Right ventricle myocardium inferior (tissue), 1 donor: ENCODE measurements at places on chromosomes 2 and 18. TPM values are rescaled to one million over a fixed set of nuclear protein-coding genes. Genes with fewer than 3 reads are reported as not detected.

Gene PROC
- total RNA-seq = not detected

GRCh38 chr2:143559147-143559546 lies 429.9 kb downstream of the ARHGAP15 start:
- no peak for DNase-seq

DNA sequence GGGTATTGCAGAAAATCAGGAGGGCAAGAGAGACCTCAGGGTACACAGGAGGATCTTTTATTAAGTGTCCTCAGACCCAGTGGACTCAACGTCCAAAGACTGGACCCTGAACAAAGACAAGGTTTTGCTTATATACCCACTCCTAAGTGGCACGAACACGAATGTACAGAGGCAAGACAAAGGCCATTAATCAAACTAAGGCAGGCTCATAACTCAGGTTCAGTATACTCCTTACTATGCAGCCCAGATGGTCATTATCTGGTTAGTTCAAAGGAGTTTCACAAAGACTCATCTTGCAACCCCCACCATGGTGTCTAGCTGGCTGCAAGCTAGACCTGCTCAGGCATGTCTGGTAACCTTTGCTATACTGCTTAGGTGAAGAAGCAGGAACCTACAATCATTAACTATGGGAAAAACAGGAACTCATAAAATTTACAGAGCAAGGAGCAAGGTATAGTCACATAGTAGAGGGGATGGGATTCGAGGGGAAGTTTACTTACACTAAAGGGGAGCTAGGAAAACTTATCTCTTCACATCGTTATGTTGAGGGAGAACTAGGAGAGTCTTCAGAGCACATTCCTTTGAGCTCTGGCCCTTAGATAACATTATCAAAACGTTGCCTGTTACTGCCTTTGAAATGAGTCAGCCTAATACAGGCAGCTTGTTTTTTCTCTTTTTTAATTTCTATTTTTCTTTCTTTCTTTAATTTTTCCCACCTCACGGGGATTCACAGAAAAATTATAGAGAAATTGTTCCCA lies 33.9 kb downstream of the SLC4A3 start:
- DNase-seq = no peak

DNA sequence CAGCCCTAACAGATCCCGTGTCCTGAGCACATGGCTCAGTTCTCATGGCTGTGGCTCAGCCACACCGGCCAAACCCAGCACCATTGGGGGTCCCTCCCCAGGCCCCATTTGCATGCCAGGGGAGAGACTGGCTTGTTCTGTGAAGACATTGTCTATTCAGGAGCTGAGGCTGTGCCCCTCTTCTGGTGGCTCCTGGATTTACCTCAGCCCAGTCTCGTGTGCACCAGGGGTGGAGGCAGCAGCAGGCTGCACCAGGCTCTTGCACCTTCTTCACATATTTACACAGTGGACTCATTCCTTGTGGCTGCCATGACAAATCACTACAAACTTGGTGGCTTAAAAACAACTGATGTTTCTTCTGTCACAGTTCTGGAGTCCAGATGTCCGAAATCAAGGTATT lies 92.4 kb upstream of the ITGA6 start:
- no peak for DNase-seq

Gene OSR1
- 6.3 TPM for total RNA-seq

Gene ALK
- total RNA-seq = 0.08 TPM

Gene CYP27A1
- 12.5 TPM for total RNA-seq
